ENCODE measurements at places on chromosomes 7 and 10. TPM values are rescaled to one million over a fixed set of nuclear protein-coding genes. Genes with fewer than 3 reads are reported as not detected.

DNA sequence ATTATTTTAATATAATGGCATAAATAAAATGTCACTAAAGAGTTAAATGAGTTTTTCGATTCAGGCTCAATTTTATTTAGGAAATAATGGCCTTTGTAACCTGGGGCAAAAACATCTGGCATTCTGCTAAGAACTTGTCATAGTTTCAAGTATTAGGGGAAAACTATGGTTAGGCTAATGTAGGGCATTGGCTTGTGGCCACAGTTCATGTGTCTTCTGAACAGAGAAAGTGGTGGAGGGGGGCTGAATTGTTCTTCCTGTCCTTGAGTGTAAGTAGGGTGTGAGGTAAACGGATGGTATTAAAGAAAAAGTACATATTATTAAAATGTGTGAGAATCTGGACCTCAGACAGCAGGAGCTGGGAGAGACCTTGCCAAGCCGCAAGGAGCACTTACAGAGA, 69.1 kb upstream of the KLF14 start:
- DNase-seq, result no peak
- peaks cover 11% of the 10 kb centered on the region for H3K27me3 ChIP-seq
- H3K27ac ChIP-seq, result no peak overlapping the region
- no peak overlapping the region for H3K4me3 ChIP-seq
- no peaks in the 10 kb centered on the region for H3K4me1 ChIP-seq

- H3K4me3 ChIP-seq, result no peak overlapping the region
- H3K27ac ChIP-seq, result peak overlapping the region; percentile 80
- no peaks in the 10 kb centered on the region for H3K27me3 ChIP-seq
- H3K4me1 ChIP-seq, result peaks cover 38% of the 10 kb centered on the region
- peak; percentile 86 for DNase-seq
Observed at GRCh38 chr10:72315054-72315453, 39.7 kb downstream of the DNAJB12 start.

DNA sequence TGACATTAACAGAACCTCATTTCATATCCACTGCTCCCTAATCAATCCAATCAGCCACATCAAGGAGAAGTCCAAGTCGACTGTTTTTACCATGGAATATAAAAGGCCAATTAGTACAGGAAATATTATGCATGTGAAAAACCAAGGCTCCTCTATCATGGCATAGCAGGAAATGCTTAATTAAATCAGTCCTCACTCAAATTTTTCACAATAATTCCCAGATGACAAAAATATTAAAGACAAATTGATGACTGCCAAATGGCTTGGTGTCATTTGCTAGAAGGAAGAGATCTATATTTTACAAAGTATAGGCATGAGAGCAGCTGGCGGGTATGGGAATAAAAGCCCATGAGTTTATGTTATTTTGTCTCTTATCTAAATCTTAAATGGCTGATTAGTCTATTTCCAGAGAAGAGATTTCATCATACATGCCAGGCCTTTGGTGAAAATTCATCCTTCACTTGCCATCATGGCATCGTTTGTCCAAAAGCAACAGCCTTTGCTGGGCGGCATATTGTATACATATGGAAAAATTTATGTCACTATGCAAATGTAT, 219.6 kb downstream of the DGKB start:
- H3K4me1 ChIP-seq, result no peaks in the 10 kb centered on the region
- no peak overlapping the region for H3K27ac ChIP-seq
- H3K4me3 ChIP-seq, result no peak overlapping the region
- DNase-seq, result no peak
- H3K27me3 ChIP-seq, result peaks cover 44% of the 10 kb centered on the region

DNA sequence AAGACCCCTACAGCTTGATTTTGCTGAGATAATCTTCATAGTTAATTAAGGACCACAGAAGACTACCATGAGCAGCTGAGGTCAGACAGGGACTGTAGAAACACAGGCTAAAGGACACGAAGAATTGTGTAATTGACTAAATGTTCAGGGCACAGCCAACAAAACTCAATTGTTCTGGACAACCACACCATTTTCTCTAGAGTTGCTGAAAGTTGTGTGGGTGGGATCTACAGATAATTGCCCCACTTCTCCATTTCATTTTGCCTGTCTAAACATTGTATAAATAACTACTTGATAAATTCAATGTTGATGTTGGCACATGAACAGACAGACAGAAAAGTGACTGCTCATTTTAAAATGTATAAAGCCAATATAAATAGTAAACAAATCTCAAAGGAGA, 39.0 kb upstream of the SLC16A12 start:
- DNase-seq, result peak; percentile 31
- H3K36me3 ChIP-seq, result no peaks in the 10 kb centered on the region
- H3K4me3 ChIP-seq, result no peak overlapping the region
- H3K27me3 ChIP-seq, result no peaks in the 10 kb centered on the region

GRCh38 chr10:128026615-128027300, 99.5 kb downstream of the MKI67 start:
- no peaks in the 10 kb centered on the region for H3K27me3 ChIP-seq
- no peak overlapping the region for H3K4me3 ChIP-seq
- no peaks in the 10 kb centered on the region for H3K36me3 ChIP-seq
- DNase-seq, result no peak
- H3K4me1 ChIP-seq, result no peaks in the 10 kb centered on the region

- DNase-seq, result no peak
- H3K4me1 ChIP-seq, result peaks cover 18% of the 10 kb centered on the region
- no peak overlapping the region for H3K27ac ChIP-seq
- H3K4me3 ChIP-seq, result no peak overlapping the region
- peaks cover 83% of the 10 kb centered on the region for H3K36me3 ChIP-seq
- no peaks in the 10 kb centered on the region for H3K27me3 ChIP-seq
Observed at GRCh38 chr7:44569959-44570358, 3.7 kb downstream of the DDX56 start.

DNA sequence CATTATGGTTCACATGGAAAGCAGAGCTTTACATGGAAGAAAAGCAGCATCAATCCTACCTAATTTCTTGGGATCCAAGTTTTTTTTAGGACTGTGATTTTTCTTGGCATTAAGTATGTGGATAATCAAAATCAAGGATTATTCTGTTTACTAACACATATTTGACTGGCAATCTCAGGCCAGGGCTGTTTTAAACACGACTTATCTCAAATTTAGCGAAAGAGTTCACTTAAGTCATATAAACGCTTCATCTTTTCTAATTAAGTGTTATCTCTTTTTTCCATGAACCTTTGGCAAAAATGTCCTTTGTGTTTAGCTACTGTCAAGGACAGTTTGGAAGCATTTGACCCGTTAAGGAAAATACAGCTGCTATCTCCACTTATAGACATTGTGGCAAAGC, 92.0 kb downstream of the GNAI1 start:
- no peaks in the 10 kb centered on the region for H3K27me3 ChIP-seq
- H3K4me3 ChIP-seq, result no peak overlapping the region
- no peak overlapping the region for H3K27ac ChIP-seq
- DNase-seq, result no peak
- peaks cover 9% of the 10 kb centered on the region for H3K4me1 ChIP-seq
- peaks cover 31% of the 10 kb centered on the region for H3K36me3 ChIP-seq

DNA sequence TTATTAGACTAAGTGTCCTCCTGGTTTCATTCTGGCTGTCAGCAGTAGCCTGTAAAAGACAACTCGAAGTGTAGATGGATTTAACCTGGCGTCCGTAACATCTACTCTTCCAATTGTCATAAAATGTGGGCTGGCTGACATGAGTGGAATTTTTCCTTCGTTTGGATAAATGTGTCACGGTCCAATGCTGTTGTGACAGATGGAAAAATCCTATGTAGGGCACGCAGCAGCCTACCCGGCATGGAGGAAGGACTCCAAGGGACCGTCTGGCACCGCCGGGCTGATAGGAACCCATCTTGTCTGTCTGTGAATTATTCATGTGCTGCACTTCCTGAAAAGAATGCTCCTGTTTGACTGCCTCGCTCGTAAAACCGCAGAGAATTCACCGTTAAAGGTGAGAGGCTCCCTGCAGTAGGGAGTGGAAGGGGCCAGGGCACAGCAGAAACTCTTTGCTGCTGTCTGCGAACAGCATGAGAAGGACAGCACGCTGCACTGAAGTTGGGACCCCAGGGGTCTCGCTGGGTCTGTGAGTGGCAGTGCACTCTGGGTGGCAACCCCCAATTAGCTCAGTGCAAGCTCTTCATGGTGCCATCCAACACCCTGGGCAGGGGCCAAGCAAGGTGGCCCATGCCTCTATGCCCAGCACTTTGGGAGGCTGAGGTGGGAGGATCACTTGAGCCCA, 1.6 kb upstream of the ORAI2 start:
- peaks cover 2% of the 10 kb centered on the region for H3K36me3 ChIP-seq
- H3K4me3 ChIP-seq, result no peak overlapping the region
- H3K27ac ChIP-seq, result no peak overlapping the region
- peaks cover 12% of the 10 kb centered on the region for H3K4me1 ChIP-seq

DNA sequence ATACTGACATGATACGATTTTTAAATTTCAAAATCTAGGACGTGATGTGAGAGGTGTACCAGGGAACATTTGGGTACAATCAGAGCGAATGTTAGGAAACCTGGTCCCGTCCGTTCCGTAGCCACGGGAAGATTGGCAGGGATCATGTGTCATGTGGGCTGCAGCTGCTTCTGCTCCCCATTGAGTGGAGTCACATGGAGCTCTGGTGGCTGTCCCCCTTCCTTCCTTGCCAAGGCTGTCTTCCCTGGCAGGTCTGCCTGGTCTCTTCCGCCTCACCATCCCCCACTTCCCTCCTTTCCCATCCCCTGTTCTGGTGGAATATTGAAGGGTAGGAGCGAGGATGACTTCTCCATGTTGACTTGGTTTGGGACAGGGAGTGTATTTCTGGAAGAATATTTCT, 33.8 kb upstream of the FAM180A start:
- DNase-seq, result no peak
- peaks cover 4% of the 10 kb centered on the region for H3K4me1 ChIP-seq
- no peak overlapping the region for H3K4me3 ChIP-seq
- no peaks in the 10 kb centered on the region for H3K36me3 ChIP-seq
- no peak overlapping the region for H3K27ac ChIP-seq

The RBP3 gene
- not detected for total RNA-seq

GRCh38 chr10:95312257-95312656, 21.5 kb upstream of the PDLIM1 start:
- no peaks in the 10 kb centered on the region for H3K36me3 ChIP-seq
- peaks cover 27% of the 10 kb centered on the region for H3K4me1 ChIP-seq
- no peak overlapping the region for H3K27ac ChIP-seq
- no peak overlapping the region for H3K4me3 ChIP-seq
- peaks cover 12% of the 10 kb centered on the region for H3K27me3 ChIP-seq

The TFEC gene
- not detected for total RNA-seq

GRCh38 chr7:7181519-7182155, 707 bp upstream of the C1GALT1 start:
- H3K27ac ChIP-seq, result peak overlapping the region; percentile 94
- peaks cover 34% of the 10 kb centered on the region for H3K4me1 ChIP-seq
- H3K27me3 ChIP-seq, result no peaks in the 10 kb centered on the region
- H3K36me3 ChIP-seq, result no peaks in the 10 kb centered on the region

DNA sequence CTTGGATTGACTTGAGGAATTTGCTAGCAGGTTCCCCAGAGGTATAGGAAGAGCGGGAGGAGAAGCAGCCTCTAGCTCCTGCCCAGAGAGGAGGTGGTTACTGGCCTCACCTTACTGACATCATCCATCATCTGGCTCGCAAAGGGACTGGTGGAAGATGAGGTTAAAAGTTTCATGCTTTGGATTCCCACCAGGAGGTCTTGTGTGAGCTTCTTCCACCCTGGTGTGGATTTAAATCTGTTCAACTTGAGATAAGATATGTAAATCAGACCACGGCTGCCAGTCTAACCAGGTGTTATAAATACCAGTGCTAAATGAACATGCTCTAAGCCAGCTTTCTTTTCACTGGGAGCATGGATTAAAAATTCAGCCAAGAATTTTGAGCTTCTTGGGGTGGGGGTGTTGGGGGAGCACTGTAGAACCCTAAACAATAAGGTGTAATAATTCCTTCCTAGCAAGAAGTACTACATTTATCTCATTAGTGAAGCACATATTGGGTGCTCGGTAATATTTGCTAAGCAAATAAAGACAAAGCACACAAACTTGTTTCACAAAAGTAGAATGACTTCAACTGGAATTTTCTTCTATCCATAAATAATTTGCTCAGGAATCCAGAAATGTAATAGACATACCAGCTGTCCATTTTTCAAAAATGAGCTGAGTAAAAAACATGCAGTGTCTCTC, 7.8 kb downstream of the PROSER2 start:
- peaks cover 37% of the 10 kb centered on the region for H3K4me1 ChIP-seq
- H3K27ac ChIP-seq, result peak overlapping the region; percentile 32
- DNase-seq, result no peak
- no peak overlapping the region for H3K4me3 ChIP-seq
- no peaks in the 10 kb centered on the region for H3K27me3 ChIP-seq

The CCDC186 gene
- total RNA-seq, result 20.6 TPM

GRCh38 chr10:131555406-131555805, 243.9 kb upstream of the TCERG1L start:
- no peak overlapping the region for H3K4me3 ChIP-seq
- no peaks in the 10 kb centered on the region for H3K36me3 ChIP-seq
- DNase-seq, result no peak
- H3K27ac ChIP-seq, result no peak overlapping the region

DNA sequence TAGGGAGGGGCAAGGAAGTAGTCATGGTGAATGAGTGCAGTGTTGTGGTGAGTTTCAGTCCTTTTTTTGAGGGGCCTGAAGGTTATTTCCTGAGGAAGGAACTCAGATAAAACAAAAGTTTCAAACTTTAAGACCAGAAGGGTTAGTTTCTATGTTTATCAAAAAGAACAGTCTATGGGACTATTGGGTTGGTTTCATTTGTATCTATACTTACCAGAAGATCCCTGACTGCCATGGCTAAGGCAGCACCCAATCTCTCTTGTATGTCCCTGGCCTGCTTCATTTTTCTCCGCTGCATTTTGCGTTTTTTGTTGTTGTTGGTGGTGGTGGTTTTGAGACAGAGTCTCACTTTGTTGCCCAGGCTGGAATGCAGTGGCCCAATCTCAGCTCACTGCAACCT, 19.3 kb upstream of the GAD2 start:
- H3K4me1 ChIP-seq, result no peaks in the 10 kb centered on the region
- H3K27ac ChIP-seq, result no peak overlapping the region
- no peak for DNase-seq
- H3K27me3 ChIP-seq, result no peaks in the 10 kb centered on the region

The ZNF467 gene
- 3.2 TPM for total RNA-seq

GRCh38 chr7:106057962-106058927, 53.9 kb downstream of the SYPL1 start:
- no peak overlapping the region for H3K4me3 ChIP-seq
- H3K27me3 ChIP-seq, result no peaks in the 10 kb centered on the region
- DNase-seq, result peak; percentile 76
- peaks cover 37% of the 10 kb centered on the region for H3K4me1 ChIP-seq
- peak overlapping the region; percentile 46 for H3K27ac ChIP-seq

- no peaks in the 10 kb centered on the region for H3K4me1 ChIP-seq
- H3K4me3 ChIP-seq, result no peak overlapping the region
- H3K27ac ChIP-seq, result no peak overlapping the region
- DNase-seq, result no peak
Observed at GRCh38 chr10:86004337-86004736, 362.3 kb downstream of the GRID1 start.
